Stimulated activated naive CD4-positive, alpha-beta T cell treated with Interleukin-2 at 50 U/mL for 16 hours (primary cell): ENCODE measurements at places on chromosomes 12 and 14.

GRCh38 chr12:68012712-68013111 is 23.5 kb downstream of the IFNG-AS1 start:
- DNase-seq = no peak

DNA sequence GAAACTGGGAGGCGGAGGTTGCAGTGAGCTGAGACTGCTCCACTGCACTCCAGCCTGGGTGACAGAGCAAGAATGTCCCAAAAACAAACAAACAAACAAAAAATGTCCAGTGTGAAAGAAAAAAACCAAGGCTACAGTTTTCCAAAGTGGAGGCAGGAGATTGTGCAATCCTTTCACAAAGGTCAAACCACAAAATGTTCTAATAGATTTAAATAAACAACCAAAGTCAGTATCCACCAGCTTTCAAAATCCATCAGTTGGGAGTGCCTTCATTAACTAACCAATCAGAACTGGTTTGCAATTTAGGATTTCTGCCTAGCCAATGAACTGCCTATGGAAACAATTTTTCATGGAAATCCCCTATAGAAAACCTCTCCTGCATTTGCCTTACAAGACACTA is 52.3 kb upstream of the TRIM9 start:
- DNase-seq = no peak

GRCh38 chr14:88554457-88555286 is at the start of gene PTPN21:
PTPN21 (minus strand) TSS chr14:88555007; CDS start chr14:88550417, 4,590 bp downstream.
- no peak for DNase-seq

- DNase-seq = no peak
Measured at GRCh38 chr14:76812093-76812421, 625 bp downstream of the ANGEL1 start.

- no peak for DNase-seq
Measured at GRCh38 chr14:36768638-36769337, 107.1 kb downstream of the PAX9 start.

- DNase-seq = no peak
Measured at GRCh38 chr12:124940393-124941169, 26.1 kb upstream of the UBC start.

DNA sequence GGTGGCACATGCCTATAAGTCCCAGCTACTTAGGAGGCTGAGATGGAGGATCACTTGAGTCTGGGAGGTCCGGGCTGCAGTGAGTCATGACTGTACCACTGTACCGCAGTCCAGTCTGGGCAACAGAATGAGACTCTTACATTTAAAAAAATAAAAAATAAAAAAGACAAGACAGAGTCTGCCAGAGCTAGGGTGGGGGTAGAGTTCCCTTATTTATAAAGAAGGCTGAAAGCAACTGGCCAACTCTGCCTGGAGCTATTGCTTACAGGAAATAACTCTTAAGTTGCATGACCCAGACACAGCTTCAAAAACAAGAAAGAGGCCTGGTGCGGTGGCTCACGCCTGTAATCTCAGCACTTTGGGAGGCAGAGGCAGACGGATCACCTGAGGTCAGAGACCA is 31.5 kb downstream of the NUMB start:
- DNase-seq = no peak

- DNase-seq = no peak
Measured at GRCh38 chr12:79547044-79547734, 143.6 kb downstream of the PAWR start.

DNA sequence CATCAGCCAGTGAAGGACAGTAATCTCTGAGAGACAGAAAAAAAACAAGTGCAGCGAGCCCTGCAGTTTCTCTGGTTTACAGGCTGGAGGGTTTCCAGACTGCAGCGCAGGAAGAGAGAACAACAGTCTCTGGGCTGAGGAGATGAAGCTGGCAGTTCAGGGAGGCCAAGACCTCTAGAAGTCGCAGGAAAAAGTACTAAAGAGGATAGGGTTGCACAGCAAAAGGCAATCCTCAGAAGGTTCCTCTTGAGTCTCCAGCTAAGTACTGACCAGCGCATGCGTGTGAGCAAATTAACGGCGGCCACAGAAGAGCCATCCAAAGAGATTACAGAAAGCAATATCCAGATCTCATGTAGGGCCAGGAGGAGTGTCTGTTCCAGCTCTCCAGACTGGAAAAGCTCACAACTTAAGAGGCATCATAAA is 12.2 kb upstream of the CCDC60 start:
- no peak for DNase-seq
